ENCODE measurements at places on chromosomes 6 and 20.

GRCh38 chr6:143529095-143529494, 17.6 kb upstream of the FUCA2 start:
- DNase-seq = no peak

DNA sequence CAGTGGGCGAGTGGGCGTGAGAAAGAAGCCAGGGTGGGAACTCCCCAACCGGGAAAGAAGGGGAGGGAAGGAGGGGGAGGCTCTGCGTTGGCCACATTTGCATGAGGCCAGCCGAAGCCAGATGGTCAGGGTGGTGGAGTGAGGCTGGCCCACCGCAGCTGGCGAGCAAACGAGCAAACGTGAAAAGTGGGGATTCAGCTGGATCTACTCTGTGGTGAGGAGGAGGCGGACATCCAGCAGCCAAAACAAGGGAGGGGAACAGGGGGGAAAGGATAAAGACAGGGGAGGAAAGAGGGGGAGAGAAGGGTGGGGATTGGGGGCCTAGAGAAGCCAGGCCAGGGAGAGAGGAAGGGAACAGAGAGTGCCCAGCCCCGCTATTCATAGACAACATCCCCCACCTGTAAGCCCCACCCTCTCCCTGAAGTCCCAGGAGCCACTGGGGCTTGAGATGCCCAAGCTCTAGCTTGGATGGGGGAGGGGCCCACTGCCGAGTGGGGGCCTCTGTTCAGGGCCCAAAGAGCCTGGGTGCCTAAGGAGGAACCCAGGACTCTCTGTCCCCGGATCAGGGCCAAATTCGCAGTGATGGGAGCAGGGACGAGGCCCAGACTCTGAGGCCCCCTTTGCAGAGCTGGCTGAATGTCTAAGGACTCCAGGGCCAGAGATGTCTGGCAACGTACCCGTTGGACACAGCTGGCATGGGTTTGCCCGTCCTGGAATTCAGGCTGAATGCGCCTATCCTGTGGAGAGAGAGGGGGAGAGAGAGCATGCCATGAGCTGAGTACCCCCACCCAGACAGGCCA, 45.1 kb downstream of the CPNE5 start:
- no peak for DNase-seq

DNA sequence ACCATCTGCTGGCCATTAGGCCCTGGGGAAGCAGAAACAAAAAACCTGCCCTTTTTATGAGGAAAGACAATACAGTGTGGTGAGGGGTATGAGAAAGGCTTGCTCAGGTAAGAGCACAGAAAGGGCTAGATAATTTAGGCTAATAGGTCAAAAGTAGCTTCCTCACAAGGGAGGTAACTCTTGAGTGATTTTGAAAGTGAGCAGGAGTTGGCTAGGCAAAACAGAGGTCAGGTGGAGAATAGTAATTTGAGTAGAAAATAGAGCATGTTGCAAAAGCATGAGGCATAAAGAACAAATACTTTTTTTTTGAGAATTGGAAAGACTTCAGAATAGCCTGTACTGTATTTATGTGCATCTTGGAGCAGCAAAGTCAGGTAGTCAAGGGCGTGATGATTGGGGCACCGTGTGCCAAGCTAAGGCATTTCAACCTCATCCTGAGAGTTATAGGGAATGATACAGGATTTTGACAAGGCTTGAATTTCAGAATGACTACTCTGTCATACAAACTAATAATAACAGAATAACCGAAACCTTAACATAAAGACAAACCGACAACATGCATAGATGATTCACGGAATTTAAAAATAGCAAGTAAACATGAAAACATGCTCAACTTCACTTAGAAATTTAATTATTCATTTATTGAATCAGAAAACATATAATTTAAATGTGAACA, 123.0 kb upstream of the ENPP5 start:
- no peak for DNase-seq

- no peak for DNase-seq
Measured at GRCh38 chr6:131694832-131695426, 6.3 kb downstream of the OR2A4 start.
